Left ventricle myocardium inferior (tissue), 1 donor: ENCODE measurements at places on chromosomes 13 and 19. TPM values are rescaled to one million over a fixed set of nuclear protein-coding genes. Genes with fewer than 3 reads are reported as not detected.
A peak's percentile ranks its signal among the peaks of the same experiment; 100 is the strongest.

GRCh38 chr19:4987256-4987655 is 18.3 kb downstream of the KDM4B start:
- no peak for DNase-seq

GRCh38 chr13:25743421-25743820 is 308.4 kb downstream of the SHISA2 start:
- DNase-seq: no peak

DNA sequence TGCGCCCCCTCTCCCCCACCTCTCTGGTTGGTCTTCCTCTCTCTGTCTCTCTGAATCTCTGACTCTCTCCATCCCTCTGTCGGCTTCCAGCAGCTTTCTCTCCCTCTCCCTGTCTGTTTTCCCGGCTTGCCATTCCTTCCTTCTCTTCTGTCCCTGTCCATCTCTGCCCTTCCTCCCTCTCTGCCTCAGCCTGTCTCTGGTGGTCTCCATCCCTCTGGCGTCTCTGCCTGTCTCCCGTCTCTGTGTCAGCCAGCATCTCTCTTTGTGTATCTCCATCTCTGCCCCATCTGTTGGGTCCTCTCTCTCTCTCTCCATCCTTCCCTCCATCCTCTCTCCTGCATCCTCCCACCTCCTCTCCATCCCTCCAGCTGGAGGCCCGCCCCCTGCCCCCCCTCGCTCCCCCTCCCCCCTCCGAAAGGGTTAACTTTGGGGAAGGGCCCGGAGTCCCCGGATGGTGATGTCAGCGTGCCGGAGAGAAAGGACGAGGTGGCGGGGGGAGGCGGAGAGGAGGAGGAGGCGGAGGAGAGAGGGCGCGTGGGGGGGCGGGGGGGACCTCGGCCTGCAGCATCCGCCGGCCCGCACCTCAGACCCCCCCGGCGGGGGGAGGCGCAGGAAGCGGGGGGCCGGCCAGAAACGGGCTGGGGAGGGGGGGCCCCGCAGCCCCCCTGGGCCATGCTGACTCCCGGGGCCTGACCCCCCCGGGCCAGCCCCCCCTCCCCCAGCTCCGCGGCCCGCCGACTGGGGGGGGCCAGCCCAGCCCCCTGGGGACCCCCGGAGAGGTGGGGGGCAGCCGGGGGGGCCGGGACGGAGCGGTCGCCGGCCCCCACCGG is at the start of gene BRSK1:
TSS of gene BRSK1 (plus strand) at position 450 of the 830 bp plus-strand sequence. CDS start 446 bp downstream, outside the sequence.
- DNase-seq: peak; percentile 60

Gene ERICH6B
- total RNA-seq: not detected

GRCh38 chr13:59103004-59103768 is 1060.5 kb downstream of the DIAPH3 start:
- DNase-seq: no peak

- DNase-seq: no peak
These were observed 3.1 kb downstream of the NXNL1 start for GRCh38 chr19:17457616-17458015.

DNA sequence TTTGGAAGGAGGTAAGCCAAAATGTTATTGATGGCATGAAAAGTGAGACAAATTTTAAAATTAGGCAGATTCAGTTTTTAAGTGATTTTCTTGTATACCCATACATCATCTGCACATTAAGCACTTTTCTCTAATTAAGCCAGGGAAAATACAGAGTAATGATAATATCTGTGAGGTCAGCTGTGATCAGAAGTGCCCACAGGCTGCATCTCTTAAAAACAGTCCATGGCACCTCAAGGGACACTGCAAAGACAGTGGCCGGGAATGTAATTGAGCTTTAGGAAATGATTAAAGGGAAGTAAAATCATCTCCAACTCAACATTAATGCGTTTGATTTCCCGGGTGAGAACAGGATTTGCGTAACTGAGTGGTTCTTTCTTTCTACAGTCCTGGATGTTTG is 2.0 kb downstream of the COL4A1 start:
- DNase-seq: no peak

Gene ZNF460
- total RNA-seq: 24.0 TPM

GRCh38 chr13:50915565-50915964 is 6.0 kb downstream of the RNASEH2B start:
- no peak for DNase-seq

Gene CYP4F8
- total RNA-seq: not detected

Gene SIGLEC6
- 0.33 TPM for total RNA-seq

- peak; percentile 89 for DNase-seq
These were observed at the start of gene ZNF525 for GRCh38 chr19:53365134-53365898. TSS of gene ZNF525 (plus strand) at chr19:53365705. CDS start at chr19:53372282, 6,577 bp downstream.

Gene CYP4F2
- not detected for total RNA-seq

DNA sequence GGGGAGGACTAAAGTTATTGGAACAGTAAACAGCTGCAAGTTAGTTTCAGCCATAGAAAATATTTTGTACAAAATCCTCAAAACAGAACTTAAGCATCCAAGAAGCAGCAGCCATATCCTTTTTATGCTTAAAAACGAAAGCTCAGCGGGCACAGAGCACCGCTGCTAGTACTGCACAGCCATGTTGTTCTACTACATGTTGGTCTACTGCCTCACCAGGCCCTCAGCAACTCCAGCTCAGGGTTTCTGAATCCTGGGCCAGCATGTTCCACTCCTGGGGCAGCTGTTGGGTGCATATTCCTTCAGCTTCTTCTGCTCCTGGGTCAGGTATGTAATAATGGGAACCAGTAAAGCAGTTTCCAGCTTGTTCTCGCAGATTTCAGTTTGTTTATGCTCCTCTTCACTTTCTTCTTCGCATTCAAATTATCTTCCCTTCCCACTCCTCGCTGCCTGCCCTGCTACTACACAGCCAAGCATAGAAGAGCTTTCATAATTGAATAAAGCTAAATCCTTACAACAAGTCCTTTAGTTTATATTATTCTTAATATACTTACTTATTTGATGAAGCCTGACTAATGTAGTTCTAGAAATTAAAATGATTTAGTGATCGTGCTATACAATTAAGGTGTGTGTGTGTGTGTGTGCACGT is 820.5 kb upstream of the ATXN8OS start:
- no peak for DNase-seq

- no peak for DNase-seq
These were observed 34.1 kb downstream of the STK24 start for GRCh38 chr13:98542568-98543377.

- DNase-seq: no peak
These were observed 125.2 kb downstream of the KDM4B start for GRCh38 chr19:5093948-5094718.
